ENCODE measurements at places on chromosomes 1 and 21.

GRCh38 chr1:31920956-31921355, 17.2 kb downstream of the PTP4A2 start:
- DNase-seq: no peak

DNA sequence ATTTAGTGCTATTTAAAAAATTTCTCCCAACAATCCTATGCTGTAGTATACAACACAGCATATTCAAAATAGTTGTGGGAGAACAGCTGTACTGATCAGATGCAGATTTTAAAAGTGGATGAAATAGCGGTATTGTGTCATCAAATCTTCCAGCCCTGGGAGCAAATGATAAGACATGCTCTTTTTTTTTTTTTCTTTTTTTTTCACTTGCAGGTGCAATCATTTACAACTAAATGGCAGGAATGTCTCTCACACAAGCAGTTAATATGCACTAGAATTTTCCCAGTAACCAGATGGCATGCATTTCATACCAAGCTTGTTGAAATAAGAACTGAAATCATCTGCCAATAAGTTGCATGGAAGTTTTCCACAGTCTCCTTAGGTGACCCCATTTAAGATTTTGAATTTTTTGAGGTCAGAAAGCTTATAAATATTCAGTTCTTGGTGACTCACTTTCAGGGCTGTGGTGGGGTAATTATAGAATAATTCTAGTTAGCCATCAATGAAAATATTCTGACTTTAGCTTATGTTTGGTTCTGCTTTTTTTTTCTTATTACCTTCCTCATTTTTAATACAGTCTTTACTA, 623.9 kb upstream of the NR5A2 start:
- peak; percentile 53 for DNase-seq

DNA sequence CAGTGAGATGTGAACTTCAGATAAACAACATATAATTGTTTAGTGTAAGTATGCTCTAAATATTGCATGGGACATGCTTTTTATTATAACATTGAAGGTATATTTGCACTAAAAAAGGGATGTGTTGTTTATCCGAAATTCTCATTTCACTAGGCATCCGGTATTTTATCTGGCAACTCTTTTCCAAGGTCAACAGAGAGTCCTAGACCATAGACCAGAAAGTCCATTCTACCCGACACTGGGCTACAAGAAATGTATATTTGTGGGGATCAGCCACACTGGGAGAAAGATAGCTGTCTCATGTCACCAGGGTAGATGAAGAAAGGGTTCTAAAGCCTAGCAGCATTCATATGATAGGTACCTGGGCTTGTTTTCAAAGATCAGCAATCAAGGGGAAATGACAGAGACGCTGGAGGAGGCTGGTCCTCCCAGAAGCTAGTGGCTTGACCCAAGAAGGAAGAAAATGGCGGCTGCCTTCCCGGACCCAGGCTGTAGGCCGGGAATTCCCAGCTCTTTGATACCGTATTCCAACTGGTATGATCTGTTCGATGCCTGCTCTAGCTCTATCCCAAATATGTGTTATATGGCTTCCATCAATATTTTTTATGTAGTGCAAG, 161.1 kb upstream of the IRF2BP2 start:
- no peak for DNase-seq

DNA sequence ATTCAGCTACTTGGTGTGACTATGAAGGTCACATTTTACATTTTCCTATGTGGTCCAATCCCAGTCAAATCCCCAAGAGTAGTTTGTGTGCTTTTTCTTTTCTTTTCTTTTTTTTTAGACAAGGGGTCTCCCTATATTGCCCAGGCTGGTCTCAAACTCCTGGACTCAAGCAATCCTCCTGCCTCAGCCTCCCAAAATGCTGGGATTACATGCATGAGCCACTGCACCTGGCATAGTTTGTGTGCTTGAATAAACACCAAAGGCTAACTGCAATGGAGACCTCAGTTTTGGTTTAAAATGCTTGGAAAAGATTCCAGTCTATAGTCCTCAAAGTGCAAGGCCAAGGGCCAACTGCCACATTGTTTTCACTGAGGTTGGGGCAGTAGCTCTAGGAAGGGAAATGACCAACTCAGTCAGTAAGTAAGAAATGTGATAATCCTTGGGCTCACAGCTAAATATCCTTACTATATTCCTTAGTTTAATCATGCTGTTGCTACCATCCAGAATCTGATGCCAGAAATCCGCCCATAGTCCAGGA, 38.6 kb downstream of the EIF2B3 start:
- no peak for DNase-seq

DNA sequence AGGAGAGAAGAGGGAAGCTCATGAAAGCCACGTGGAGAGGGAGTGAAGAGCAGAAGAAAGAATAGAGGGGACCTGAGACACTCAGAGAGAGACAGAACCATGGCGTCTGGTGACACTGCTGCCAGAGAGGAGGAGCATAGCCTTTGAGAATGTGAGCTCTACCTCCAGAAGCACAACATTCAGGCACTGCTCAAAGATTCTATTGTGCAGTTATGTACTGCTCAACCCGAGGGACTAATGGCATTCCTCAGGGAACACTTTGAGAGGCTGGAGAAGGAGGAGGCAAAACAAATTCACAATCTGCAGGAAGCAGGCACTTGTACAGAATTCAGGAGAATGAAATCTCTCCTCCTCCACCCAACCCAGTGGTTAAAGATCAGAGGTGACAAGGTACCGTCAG, 45.1 kb downstream of the BTBD8 start:
- no peak for DNase-seq

- DNase-seq: peak; percentile 69
Measured at GRCh38 chr1:165717918-165718515, 19.7 kb upstream of the ALDH9A1 start.

- DNase-seq: no peak
Measured at GRCh38 chr1:22487781-22488180, 36.1 kb downstream of the ZBTB40 start.

GRCh38 chr1:17014671-17015567, 3.2 kb upstream of the ATP13A2 start:
- peak; percentile 12 for DNase-seq

GRCh38 chr1:55156608-55157007, 58.6 kb downstream of the USP24 start:
- DNase-seq: no peak

- DNase-seq: no peak
Measured at GRCh38 chr1:200869753-200870391, 2.9 kb upstream of the GPR25 start.

DNA sequence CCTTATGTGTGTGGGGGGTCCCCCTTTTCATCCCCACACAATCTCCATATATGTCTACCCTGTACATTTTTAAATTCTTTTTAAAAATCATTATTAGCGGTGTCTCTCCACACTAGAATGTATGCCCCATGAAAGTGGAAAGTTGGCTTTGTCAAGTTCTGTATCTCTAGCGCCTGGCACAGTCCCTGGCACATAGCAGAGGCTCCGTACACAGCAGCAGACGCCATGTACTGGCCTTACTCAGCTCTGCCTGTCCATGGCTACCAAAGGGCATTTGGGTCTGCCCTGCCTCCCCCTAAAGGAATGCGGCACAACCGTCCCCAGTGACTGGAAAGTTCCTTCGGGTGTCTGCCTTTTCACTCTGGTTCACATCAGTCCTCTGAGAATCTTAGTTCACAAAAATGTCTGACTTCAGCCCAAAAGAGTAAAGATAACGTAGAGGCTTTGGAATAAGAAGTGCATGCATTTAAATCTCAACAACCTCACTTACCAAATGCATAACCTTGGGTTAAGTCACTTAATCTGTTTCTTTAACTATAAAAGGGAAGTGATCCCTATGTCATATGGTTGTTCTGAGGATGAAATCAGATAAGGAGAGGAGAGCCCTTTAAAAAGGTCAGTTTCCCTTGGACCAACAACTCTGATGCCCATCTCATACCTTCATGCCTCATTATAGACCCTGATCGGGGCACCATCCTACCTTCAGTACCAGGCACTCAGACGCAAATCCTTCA, 61.1 kb downstream of the CD46 start:
- no peak for DNase-seq

DNA sequence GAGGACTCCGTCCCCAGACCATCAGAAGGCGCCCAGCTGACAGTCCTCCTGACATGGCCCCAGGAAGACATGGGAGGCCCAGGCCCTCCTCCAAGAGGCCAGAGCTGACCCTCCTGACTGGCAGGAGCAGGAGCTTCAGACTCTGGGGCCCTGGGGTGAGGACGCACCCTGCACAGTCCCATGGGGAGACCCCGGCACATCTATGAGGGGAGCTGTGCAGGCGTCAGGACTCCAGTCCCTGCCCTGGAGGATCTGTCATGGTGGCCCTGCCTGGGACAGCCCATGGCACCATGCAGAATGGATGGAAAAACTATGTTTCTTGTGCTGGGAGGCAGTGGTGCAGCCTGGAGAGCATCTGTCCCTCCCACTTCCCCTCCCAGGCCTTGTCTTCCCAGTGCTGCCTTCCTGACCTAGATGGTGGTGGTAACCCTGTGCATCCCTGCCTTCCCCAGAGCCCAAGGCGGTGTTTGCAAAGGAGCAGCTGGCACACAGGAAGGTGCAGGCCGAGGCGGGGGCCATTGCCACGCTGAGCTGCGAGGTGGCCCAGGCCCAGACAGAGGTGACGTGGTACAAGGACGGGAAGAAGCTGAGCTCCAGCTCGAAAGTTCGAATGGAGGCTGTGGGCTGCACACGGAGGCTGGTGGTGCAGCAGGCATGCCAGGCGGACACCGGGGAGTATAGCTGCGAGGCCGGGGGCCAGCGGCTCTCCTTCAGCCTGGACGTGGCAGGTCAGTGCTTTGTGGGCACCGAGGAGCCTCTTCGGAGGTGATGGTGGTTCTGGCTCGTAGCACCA, 41.9 kb downstream of the OBSCN start:
- no peak for DNase-seq

DNA sequence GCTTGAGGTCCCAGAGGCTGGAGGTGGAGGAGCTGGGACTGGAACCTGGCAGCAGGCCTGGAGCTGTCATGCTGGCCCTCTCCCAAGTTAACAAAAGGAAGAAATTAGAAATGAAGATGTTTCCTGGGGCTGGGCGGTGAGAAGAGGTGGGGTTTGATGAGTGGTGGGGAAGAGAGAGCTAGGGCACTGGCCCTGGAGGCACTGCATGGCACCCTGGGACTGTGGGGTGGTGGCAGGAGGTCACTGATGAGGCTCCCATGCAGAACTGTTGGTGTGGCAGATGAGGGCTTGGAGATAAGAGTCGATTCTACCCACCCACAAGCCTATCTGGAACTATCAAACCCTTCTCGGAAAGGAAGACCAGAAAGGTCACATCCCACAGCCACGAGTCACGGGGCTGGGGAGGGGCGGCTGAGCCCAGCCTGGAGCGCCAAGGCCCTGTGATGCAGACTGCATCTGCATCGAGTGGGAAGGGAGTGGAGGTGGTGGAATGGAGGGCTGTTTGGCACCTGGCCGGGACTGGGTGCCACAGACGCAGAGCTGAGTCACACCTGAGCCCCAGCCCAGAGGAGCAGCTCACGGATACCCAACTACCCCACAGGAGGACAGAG, 29.4 kb downstream of the MRPL37 start:
- DNase-seq: peak; percentile 53

GRCh38 chr1:73411479-73411878, 786.5 kb downstream of the LRRIQ3 start:
- DNase-seq: no peak

DNA sequence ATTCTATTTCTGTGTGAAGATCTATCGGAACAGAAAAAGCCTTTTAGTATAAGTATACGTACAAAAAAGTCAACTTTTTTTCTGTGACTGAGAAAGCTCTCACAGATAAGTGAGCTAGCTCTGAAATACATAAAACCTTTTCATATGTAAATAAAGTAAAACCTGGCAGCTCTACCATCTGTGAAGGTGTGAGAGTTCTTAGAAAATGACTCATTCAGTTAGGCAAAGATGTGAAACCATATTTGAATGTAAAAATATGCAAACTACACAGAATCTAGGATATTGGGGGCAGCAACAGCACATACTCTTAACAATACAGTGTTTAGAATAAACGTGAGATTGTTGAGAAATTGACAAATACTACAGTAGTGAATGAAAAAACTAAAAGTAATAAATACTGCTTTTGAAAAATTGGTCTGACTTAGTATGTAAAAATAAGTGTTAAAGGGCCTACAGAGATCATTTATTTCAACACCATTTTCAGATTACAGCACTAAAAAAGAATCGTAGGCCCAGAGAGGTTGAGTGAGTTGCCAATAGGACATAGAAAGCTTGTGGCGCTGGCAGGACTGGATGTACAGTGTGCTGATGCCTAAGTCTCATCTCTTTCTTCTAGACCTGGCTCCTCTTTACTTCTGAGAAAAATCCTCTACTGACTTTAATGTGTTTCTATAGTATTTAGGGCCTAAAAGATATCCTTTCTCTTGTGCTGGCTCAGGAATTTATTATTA, 19.8 kb downstream of the ATP6V1G3 start:
- DNase-seq: no peak

DNA sequence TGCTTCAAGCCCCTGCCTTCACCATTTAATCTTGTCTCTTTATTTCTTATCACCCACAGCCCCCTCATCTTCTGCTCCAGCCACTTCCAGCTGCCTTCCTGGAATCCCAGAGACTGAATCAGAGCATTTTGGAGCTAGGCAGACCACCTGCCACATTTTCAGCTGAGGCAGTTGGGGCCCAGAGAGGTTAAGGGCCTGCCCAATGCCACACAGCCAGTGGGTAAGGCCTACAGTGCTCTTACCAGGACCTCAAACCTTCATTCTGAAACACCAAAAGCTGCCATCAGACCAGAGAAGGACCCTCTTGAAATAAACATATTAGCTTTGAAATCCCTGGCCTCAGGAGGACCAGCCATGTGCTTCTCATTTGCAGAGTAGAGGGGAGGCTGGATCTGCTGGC, 17.6 kb upstream of the SLC6A17 start:
- DNase-seq: no peak

- DNase-seq: no peak
Measured at GRCh38 chr1:217574265-217574949, 56.5 kb downstream of the GPATCH2 start.

- DNase-seq: peak; percentile 42
Measured at GRCh38 chr1:2135441-2135841, 59.1 kb downstream of the FAAP20 start.

- DNase-seq: peak; percentile 83
Measured at GRCh38 chr1:40450495-40451237, 390 bp downstream of the ZFP69B start.

- DNase-seq: peak; percentile 7
Measured at GRCh38 chr1:13992489-13993285, 292.7 kb downstream of the PRDM2 start.

GRCh38 chr1:27132147-27132546, 22.8 kb downstream of the SLC9A1 start:
- no peak for DNase-seq

GRCh38 chr1:40299366-40300248, 17.5 kb downstream of the COL9A2 start:
- peak; percentile 34 for DNase-seq

GRCh38 chr1:168972225-168972624, 134.3 kb upstream of the ATP1B1 start:
- no peak for DNase-seq

- peak; percentile 47 for DNase-seq
Measured at GRCh38 chr1:67642629-67643028, 42.4 kb upstream of the GADD45A start.

DNA sequence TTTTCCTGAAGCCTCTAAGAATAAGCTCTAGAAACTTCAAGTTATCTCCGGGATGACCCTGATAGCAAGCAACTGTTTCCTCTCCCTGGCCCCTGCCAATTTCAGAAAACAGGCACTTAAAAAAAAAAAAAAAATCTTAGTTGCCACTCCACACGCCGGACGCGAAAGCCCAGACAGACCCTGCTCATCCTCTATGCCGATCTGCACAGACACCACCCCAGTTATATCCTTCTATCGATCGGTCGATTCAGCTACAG, 1.7 kb downstream of the ANP32E start:
- DNase-seq: no peak
